CD14-positive monocyte (primary cell): ENCODE measurements at places on chromosomes 6 and 20. TPM values are rescaled to one million over a fixed set of nuclear protein-coding genes. Genes with fewer than 3 reads are reported as not detected.
A peak's percentile ranks its signal among the peaks of the same experiment; 100 is the strongest.

DNA sequence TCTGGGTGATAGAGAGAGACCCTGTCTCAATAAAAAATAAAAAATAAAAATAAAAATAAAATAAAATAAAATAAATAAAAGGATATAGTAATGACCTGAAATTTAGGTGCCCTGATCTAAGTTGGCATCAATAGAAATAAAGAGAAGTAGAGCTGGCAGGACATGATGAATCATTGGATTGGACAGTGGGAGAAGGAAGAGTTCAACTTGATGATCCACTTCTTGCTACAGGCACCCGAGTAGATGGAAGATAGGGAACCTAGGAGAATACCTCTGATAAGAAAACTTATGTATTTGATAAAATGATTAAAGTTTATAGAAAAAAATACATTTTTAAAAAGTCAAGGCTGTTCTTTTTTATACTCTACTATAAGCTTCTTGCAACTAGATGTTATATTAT, 79.0 kb downstream of the ADTRP start:
- peak; percentile 72 for DNase-seq

- no peak for DNase-seq
Measured at GRCh38 chr20:63178889-63179686, 36.8 kb downstream of the YTHDF1 start.

- no peak for DNase-seq
Measured at GRCh38 chr6:106486236-106486635, 125.7 kb downstream of the CRYBG1 start.

DNA sequence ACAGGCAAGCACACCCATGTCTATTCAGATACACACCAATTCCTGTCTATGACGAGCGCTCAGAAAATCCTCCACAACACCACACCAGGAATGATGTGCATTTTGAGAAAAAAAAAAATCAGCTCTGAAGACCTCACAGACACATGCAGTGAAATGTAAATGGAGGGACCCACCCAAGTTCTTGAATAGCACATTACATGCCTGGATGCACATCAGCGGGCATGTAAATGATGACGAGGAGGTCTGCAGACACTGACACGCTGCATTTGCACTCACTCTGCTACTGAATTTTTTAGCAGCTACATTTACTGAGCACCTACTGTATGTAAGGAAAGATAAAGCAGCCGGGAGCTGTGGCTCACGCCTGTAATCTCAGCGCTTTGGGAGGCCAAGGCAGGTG, 14.7 kb downstream of the NRSN2 start:
- DNase-seq, result no peak

DNA sequence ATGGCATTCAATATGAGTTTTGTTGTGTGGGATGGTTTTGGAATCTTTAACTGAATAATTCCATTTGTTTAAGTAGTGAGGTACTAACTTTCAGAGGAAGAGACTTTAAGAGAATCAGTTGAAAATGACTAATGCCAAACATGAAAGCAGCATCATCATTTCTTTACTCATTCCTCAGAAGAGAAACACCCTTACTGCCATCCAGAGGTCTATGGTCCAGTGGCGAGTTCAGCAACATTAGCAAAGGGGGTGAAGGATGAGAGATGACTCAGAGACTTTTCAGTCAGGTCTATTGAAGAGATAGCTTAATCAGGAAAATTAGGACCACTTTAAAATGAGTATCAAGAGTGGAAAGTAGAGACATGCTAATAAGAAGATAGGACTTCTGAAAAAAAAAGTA, 118.8 kb downstream of the COL19A1 start:
- DNase-seq, result no peak

- DNase-seq, result no peak
Measured at GRCh38 chr6:166251211-166251610, 57.0 kb downstream of the PRR18 start.

GRCh38 chr20:23530937-23531567, 37.2 kb downstream of the CST9L start:
- no peak for DNase-seq

- no peak for DNase-seq
Measured at GRCh38 chr20:36549942-36550789, 8.8 kb downstream of the MYL9 start.

DNA sequence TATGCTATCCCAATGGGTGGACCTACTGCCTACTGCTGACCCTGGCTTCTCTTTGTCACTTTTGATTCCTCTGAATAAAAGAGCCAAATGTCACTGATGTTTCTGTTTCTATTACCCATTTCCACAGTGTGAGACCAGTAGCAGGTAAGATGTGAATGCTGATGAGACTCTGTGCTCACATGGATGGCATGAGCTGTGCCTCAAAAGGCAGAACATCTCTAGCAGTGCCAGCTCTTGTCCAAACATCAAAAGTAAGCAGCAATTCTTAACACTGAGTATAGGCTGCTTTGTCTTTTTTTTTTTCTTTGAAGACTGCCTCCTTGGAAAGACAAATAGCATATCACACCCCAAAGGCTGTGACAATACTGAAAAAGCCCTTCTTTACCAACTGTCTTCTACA, 459.2 kb upstream of the RUNX2 start:
- no peak for DNase-seq

- no peak for DNase-seq
Measured at GRCh38 chr6:15305496-15305895, 59.6 kb downstream of the JARID2 start.

GRCh38 chr6:107607116-107607515, 117.2 kb downstream of the SOBP start:
- no peak for DNase-seq

DNA sequence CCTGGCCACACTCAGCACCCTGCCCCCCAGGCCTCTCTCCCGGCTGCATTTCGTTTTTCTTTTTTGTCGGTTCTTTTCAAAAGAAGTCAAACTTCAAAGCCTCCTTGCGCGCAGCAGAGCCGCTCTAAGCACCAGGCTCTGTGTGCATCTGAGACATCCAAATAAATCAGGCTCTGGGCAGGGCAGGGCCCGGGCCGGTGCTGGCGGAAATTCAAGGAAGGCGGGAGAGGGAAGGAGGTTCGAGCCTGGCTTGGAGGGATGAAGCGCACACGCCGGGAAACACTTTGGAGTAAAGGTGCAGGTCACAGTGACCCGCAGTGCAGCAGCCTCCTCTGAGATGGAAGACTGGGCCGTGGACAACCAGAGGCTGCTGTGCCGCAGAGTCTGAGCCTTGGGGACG, 5.8 kb downstream of the GATA5 start:
- DNase-seq, result no peak

- DNase-seq, result no peak
Measured at GRCh38 chr6:76940191-76940590, 523.1 kb downstream of the HTR1B start.

KCNK16 gene
- polyA plus RNA-seq, result not detected

CD24 gene
- polyA plus RNA-seq, result 0.29 TPM

DPPA5 gene
- polyA plus RNA-seq, result not detected

GRCh38 chr6:19757036-19757435, 80.1 kb upstream of the ID4 start:
- no peak for DNase-seq
